ENCODE measurements at places on chromosomes 2 and 18.
A peak's percentile ranks its signal among the peaks of the same experiment; 100 is the strongest.

GRCh38 chr18:22455425-22456115, 37.9 kb upstream of the CTAGE1 start:
- no peak for DNase-seq

- no peak for DNase-seq
Observed at GRCh38 chr2:215161301-215161829, 22.9 kb upstream of the ABCA12 start.

GRCh38 chr2:113212245-113213060, 38.7 kb downstream of the PSD4 start:
- DNase-seq: no peak

DNA sequence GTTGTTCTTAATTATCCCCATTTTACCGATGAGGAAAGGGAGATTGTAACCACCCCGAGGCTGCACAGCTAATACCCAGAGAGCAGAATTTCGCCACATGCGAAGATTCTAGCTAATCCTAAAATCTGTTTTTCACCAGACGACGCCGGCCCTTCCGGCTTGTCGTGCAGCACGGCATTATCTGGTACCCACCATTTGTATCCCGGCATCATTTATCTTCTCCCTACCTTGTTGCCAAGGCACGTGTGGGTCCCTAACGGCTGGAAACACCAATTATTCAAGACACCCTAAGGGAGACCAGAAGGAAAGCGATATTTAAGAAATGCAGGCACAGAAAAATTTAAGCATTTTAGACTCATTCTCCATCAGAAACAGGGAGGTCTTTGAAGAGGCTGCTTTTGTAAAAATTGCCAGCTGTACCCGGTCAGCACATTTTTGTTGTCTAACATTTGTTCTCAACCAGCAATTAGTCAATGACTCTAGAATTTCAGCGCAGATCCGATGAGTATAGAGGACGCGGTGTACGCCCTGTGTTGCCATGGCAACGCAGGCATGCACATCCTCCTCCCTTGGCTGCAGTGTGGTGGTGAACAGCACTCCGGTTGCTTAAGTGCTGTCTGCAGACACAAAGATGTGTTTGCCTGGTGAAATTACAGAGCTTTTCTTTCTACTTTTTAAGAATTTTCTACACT, 111.6 kb downstream of the AGAP1 start:
- DNase-seq: no peak

GRCh38 chr2:234308813-234309195, 188.1 kb downstream of the ARL4C start:
- peak; percentile 60 for DNase-seq

DNA sequence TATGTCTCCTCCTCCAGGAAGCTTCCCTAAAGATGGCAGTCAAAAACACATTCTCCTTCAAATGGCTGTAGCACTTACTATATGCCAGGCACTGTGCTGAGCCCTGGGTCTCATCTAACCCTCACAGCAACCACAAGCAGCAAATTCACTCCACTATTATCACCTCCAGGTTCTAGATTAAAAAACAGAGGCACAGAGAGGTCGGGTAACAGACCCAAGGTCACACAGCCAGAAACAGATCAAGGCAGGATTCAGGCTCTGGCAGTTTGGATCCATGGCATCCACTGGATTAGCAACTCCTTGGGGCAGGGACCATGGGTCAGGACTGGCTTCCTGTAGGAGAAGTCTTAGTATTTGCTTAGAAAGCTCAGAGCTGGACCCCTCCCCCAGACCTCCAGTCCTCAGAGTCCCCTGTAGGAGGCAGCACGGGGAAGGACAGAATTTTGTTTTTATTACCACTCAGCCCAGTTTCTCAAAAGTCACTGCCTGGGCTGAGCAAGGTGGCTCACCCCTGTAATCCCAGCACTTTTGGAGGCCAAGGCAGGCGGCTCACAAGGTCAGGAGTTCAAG, 34.4 kb downstream of the ZFP36L2 start:
- no peak for DNase-seq

GRCh38 chr2:172082105-172082943, 3.0 kb upstream of the DLX1 start:
- no peak for DNase-seq

DNA sequence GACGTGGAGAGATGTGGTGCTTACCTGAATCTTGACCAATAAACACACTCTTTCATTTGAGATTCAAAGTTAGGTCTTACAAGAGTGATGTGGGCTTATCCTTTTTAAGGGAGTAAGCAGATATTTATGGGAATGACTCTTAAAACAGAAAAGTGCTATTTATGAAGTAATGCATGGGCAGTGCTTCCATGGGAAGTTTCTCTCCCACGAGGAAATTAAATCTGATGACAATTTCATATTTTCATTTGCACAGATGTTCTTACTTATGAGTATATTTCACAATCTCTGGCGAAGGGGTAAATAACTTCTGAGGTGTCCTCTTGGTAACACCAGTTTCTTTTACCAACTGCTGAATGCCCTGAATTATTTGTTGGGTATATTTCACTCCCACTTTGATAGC, 21.0 kb downstream of the PNPT1 start:
- no peak for DNase-seq

DNA sequence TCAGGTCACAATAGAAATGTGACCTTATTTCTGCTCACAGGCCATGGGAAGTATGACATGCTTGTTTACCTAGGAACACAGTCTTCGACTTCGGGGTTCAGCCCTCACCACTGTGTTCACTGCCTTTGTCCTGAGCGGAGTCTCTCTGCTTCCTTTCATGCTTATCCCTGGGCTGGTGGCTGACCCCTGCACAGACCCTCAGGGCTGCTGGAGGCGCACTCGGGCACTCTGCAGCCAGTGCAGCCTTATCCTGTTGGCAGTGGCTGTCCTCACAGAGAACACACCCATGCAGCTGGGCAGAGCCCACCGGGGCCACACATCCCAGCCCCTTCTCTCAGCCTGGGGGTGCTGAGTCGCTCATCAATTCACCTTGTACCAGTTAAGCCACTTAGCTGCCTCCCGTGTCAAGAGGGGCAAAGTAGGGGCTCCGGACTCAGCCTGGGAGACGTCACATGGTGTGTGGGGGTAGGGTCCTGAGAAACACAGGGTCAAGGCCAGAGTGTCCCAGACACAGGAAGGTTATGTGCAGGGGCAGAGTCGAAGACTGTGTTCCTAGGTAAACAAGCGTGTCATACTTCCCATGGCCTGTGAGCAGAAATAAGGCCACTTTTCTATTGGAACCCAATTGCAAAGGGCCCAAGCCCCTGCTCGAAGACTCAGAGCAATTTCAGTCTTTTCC, 107.5 kb downstream of the FAM210A start:
- DNase-seq: no peak

- DNase-seq: no peak
Observed at GRCh38 chr2:231370429-231370748, 25.1 kb upstream of the B3GNT7 start.

- DNase-seq: no peak
Observed at GRCh38 chr2:30721668-30722647, 85.3 kb downstream of the CAPN13 start.

- no peak for DNase-seq
Observed at GRCh38 chr2:121084130-121084680, 200.8 kb downstream of the TFCP2L1 start.

DNA sequence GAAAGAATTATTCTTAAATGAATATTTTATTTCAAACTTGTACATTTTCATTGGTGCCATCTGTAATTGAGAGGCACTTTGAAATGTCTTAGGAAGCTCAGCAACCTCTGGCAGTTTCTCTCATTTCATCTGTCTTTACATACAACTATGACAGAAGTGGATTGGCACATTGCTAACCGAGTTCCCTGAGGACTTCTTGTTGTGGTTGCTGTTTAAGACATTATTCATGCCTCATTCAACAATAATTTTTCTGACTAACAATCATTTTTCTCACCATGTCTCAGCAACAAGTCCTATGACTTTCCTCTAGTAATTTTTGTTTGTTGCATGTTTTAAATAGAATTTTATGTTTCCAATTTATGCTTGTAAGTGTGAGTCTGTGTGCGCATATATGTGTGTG, 284.0 kb upstream of the CWC22 start:
- no peak for DNase-seq

GRCh38 chr2:2560374-2561015, 229.4 kb upstream of the MYT1L start:
- no peak for DNase-seq
